ENCODE measurements at places on chromosomes 6 and 20. TPM values are rescaled to one million over a fixed set of nuclear protein-coding genes. Genes with fewer than 3 reads are reported as not detected.

Gene NTSR1
- 0.55 TPM for total RNA-seq

Gene BPI
- not detected for total RNA-seq

Gene POU5F1
- 13.0 TPM for total RNA-seq

Gene AIF1
- 16.3 TPM for total RNA-seq

Gene ARMH2
- not detected for total RNA-seq

Gene RBPJL
- not detected for total RNA-seq

Gene NAPB
- total RNA-seq: 8.8 TPM

DNA sequence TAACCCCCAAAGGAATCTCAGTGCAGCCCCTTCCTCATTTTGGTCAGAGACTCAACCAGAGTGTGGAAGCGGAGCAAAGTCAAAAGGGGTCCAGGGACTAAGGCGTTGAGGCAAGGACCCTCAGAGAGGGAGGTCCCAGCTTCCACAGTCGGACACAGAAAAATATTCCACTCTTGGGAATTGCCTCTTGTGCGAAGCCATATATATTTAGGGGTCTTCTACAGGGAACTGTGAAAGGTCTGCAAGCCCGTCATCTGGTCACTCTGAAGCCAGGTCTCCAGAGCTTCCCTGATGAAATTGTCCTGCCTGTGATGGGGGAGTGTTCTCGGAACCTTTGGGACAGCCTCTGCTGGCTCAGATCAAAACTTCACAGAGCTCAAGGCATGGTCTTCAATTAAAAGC, 160.8 kb downstream of the TBXT start:
- H3K4me1 ChIP-seq: peaks cover 32% of the 10 kb centered on the region
- no peaks in the 10 kb centered on the region for H3K36me3 ChIP-seq
- peaks cover 67% of the 10 kb centered on the region for H3K27me3 ChIP-seq
- no peak overlapping the region for H3K27ac ChIP-seq
- H3K4me3 ChIP-seq: peak overlapping the region; percentile 32

DNA sequence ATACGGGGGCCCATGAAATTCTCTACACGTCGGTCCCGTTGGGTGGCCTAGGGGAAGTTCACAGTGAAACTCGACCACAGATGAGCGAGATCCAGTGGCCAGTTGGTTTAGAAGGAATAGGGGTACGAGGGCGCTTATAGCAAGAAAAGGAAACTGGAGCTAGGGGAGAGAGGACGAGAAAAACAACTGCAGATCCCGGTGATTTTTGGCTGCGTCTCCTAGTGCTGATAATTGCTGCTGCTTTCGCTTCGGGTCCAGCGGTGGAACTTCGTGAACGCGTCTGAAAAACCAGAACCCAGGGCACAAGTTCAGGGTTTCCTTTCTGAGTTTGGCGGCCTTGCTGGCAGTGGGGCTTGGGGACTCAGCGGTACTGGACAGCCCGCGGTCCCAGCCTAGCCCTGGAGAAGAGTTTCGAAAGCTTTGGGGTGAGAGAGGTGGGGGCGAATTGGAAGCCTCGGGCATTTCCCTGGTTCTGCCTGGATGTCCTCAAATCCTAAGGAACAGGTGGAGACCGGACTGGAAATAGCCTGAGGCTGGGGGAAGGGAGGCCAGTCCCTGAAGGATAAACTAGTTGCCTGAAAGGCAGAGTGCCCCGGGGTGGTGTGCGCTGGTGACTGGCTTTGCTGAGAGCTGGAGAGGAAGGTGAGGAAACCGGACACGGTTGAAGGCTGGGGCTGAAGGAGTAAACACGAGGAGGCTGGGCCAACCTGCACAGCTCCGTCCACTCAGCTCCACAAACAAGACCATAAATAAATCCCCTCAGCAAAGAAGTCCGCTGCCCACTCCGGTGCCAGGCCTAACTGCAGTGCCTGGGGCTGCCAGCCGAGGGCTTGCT, 793 bp downstream of the GMPR start:
- H3K4me1 ChIP-seq: peaks cover 26% of the 10 kb centered on the region
- H3K36me3 ChIP-seq: no peaks in the 10 kb centered on the region
- no peaks in the 10 kb centered on the region for H3K27me3 ChIP-seq
- H3K4me3 ChIP-seq: peak overlapping the region; percentile 68
- DNase-seq: peak; percentile 84

GRCh38 chr20:52996658-52997057, 24.5 kb downstream of the TSHZ2 start:
- peaks cover 3% of the 10 kb centered on the region for H3K4me1 ChIP-seq
- no peaks in the 10 kb centered on the region for H3K27me3 ChIP-seq
- H3K4me3 ChIP-seq: no peak overlapping the region

GRCh38 chr6:125020385-125020784, 58.1 kb downstream of the RNF217 start:
- peak overlapping the region; percentile 28 for H3K27ac ChIP-seq
- no peak overlapping the region for H3K4me3 ChIP-seq
- H3K4me1 ChIP-seq: peaks cover 22% of the 10 kb centered on the region
- H3K27me3 ChIP-seq: no peaks in the 10 kb centered on the region
- no peak for DNase-seq
- H3K36me3 ChIP-seq: no peaks in the 10 kb centered on the region

DNA sequence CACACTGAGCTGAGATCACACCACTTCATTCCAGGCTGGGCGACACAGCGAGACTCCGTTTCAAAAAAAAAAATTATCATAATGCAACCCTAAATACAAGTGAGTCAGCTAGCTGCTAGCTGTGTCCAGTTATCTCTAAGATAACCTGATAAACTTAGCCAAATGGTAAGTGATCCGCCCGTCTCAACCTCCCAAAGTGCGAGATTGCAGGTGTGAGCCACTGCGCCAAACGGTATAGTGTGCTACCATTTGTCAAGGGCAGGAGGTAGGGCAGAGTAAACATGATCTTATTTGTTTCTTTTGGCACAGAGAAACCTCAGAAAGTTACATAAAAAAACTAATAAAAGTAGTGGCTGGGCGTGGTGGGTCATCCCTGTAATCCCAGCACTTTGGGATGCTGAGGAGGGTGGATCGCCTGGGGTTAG, 4.7 kb upstream of the C6orf132 start:
- no peak overlapping the region for H3K4me3 ChIP-seq
- peaks cover 16% of the 10 kb centered on the region for H3K4me1 ChIP-seq
- H3K36me3 ChIP-seq: no peaks in the 10 kb centered on the region

GRCh38 chr6:157760589-157761330, 62.3 kb upstream of the SNX9 start:
- no peak for DNase-seq
- no peaks in the 10 kb centered on the region for H3K36me3 ChIP-seq
- H3K4me3 ChIP-seq: no peak overlapping the region
- peaks cover 62% of the 10 kb centered on the region for H3K4me1 ChIP-seq
- peak overlapping the region; percentile 67 for H3K27ac ChIP-seq

- H3K36me3 ChIP-seq: no peaks in the 10 kb centered on the region
- H3K4me1 ChIP-seq: no peaks in the 10 kb centered on the region
- no peak overlapping the region for H3K4me3 ChIP-seq
- DNase-seq: no peak
- no peaks in the 10 kb centered on the region for H3K27me3 ChIP-seq
Observed at GRCh38 chr20:40933758-40934157, 94.9 kb upstream of the TOP1 start.

DNA sequence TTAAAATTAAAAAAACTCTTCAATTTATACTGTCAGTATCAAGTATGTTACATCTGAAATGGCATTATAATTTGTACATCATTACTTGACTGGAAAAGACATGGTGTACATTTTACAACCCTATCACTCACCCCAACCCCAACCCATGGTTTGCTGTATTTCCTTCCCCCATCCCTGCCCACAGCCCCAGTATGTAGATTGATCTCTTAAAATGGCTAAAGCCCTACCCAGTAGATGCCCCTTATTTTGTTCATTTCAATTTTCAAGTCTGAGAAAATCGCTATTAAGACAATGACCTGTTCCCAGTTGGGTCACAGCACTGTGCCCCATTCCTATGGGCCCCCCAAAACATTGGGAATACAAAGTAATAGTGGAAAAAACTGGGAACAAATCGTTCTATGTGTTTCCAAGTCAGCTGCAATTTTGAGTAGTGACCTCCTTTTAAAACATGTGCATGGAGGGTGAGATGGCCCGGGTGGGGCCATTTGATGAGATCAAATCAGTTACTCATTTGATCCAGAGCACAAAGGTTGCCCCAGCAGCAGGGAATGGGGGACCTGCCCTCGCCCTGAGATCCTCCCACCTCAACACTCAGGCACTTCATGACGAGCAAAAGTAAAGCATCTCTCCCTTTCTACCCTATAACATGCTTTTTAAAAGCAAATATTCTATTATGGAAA, 13.3 kb downstream of the EZR start:
- H3K27me3 ChIP-seq: no peaks in the 10 kb centered on the region
- H3K27ac ChIP-seq: no peak overlapping the region
- peaks cover 4% of the 10 kb centered on the region for H3K36me3 ChIP-seq
- no peak for DNase-seq
- H3K4me3 ChIP-seq: no peak overlapping the region

DNA sequence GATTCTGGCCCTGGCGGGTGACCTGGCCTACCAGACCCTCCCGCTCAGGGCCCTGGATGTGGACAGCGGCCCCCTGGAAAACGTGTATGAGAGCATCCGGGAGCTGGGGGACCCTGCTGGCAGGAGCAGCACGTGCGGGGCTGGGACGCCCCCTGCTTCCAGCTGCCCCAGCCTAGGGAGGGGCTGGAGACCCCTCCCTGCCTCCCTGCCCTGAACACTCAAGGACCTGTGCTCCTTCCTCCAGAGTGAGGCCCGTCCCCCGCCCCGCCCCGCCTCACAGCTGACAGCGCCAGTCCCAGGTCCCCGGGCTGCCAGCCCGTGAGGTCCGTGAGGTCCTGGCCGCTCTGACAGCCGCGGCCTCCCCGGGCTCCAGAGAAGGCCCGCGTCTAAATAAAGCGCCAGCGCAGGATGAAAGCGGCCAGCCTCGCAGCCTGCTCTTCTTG, 868 bp upstream of the SLC2A4RG start:
- no peaks in the 10 kb centered on the region for H3K27me3 ChIP-seq
- peaks cover 45% of the 10 kb centered on the region for H3K36me3 ChIP-seq
- DNase-seq: peak; percentile 87
- peak overlapping the region; percentile 73 for H3K27ac ChIP-seq
- H3K4me3 ChIP-seq: peak overlapping the region; percentile 53
- H3K4me1 ChIP-seq: peaks cover 55% of the 10 kb centered on the region

- H3K4me3 ChIP-seq: no peak overlapping the region
- DNase-seq: no peak
- no peak overlapping the region for H3K27ac ChIP-seq
Observed at GRCh38 chr20:34887023-34887422, 10.6 kb downstream of the ACSS2 start.

DNA sequence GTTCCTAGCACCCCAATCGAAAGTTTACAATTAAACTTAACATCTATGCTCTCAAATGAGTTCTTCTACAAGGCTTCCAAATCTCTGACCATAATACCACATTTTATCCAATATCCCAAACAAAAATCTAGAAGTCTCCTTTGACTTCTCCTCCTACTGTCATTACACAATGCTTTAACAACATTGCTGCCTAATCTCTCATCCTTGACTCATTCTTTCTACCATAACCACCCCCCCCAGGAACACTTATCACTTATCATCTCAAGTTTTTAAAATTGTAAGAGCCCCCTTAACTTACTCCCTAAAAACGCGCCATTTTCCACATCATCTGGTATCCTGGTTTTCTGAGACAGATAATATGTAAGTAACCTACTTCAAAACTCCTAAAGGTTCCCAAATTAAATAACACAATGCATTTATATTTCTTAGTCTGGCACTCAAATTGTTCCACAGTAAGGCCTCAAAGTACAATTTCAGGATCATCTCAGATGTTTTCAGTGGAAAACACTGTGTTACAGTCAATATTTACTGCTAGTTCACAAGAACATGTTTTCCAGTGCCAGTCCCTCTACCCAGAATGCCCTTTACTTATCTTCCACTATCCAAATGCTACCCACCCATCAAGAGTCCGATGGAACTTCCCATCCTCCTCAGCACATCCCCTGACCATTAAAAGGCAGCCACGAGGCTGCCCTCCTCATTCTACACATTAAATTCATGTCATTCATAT, 308.2 kb upstream of the THEMIS start:
- no peak for DNase-seq
- no peak overlapping the region for H3K27ac ChIP-seq
- no peaks in the 10 kb centered on the region for H3K36me3 ChIP-seq
- H3K4me1 ChIP-seq: no peaks in the 10 kb centered on the region
- no peaks in the 10 kb centered on the region for H3K27me3 ChIP-seq
- H3K4me3 ChIP-seq: no peak overlapping the region

DNA sequence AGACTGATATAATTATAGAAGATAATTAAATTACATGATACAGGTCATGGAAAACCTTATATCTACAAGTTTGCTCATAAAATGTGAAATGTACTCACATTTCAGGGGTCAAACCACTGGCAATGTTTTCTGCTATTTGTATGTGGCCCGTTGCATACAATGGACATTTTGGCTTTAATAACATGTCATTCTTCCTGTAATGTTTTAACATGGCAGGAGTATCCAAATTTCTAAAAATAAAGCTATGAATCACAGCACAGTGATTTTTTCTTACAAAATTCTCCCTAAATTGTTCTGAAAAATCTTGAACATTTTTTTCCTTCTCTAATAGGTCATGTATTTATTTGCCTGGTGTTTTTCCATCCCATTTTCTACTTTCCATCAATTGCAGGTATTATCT, 305.7 kb downstream of the SMOC2 start:
- no peak overlapping the region for H3K4me3 ChIP-seq
- DNase-seq: no peak
- H3K36me3 ChIP-seq: no peaks in the 10 kb centered on the region
- H3K27me3 ChIP-seq: no peaks in the 10 kb centered on the region

DNA sequence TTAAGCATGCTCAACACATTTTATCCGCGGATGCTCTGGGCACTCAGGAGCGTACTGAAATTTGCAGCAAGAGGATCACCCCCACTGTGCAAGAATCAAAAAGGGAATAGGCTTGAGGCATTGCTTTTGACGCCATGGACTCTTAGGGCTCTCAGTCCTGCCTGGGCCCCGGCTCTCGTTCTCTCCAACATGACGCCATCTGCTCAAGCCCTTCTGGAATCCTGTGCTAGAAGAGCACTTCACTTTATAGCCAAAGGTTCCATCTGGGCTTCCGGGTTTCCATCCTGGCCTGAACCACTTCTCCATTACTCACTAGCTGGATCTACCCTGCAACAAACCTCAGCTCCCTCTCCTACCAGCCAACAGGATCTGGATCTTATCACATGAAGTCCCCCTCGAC, 105.3 kb downstream of the FOXF2 start:
- no peaks in the 10 kb centered on the region for H3K36me3 ChIP-seq
- DNase-seq: no peak
- H3K27ac ChIP-seq: no peak overlapping the region
- H3K4me1 ChIP-seq: no peaks in the 10 kb centered on the region
- H3K27me3 ChIP-seq: no peaks in the 10 kb centered on the region
- H3K4me3 ChIP-seq: no peak overlapping the region

DNA sequence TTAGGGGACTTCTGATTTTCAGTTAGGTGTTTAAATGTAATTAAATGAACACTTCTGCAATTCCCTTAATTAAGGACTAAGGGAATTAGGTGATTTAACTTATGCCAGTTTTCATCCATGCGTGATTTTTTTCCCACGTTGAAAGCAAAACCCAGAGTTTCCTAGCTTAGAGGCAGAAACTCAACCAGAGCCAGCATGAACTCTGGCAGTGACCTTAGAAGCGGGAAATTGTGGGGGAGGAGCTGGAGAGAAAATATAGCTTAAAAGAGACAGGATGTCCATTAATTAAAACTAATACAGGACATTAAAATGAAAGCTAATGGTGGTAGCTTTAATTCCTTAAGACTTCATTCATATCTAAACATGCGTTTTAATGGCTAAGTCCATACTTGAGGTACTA, 41.6 kb downstream of the IYD start:
- no peak for DNase-seq
- H3K27ac ChIP-seq: no peak overlapping the region
- H3K4me1 ChIP-seq: peaks cover 25% of the 10 kb centered on the region

Measured in suprapubic skin (tissue), 4 donors.